Right atrium auricular region (tissue), 2 donors: ENCODE measurements at places on chromosomes 7 and 10. TPM values are rescaled to one million over a fixed set of nuclear protein-coding genes. Genes with fewer than 3 reads are reported as not detected.

DNA sequence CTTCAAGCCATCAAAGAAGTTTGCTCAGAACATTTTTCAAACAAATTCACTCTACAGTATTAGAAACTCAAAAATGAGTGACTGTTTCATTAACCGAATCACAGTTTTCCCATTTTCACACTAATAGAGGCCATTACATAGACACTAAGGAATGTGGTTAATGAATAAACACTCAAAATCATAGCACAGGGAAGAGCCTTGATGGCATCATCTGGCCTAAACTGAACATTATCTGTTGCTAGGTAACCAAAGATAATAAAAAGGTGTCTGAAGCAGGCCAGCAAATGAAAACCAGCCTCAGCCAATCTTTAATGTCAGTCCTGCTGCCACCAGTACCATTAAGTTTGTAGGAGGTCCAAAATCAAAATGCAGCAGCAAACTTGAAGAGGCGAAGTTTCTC lies 492.4 kb upstream of the STEAP1 start:
- H3K4me3 ChIP-seq: no peak overlapping the region
- no peaks in the 10 kb centered on the region for H3K27me3 ChIP-seq
- H3K36me3 ChIP-seq: no peaks in the 10 kb centered on the region
- no peaks in the 10 kb centered on the region for H3K4me1 ChIP-seq

The TACR2 gene
- total RNA-seq: 0.41 TPM

The FKBP6 gene
- total RNA-seq: not detected

DNA sequence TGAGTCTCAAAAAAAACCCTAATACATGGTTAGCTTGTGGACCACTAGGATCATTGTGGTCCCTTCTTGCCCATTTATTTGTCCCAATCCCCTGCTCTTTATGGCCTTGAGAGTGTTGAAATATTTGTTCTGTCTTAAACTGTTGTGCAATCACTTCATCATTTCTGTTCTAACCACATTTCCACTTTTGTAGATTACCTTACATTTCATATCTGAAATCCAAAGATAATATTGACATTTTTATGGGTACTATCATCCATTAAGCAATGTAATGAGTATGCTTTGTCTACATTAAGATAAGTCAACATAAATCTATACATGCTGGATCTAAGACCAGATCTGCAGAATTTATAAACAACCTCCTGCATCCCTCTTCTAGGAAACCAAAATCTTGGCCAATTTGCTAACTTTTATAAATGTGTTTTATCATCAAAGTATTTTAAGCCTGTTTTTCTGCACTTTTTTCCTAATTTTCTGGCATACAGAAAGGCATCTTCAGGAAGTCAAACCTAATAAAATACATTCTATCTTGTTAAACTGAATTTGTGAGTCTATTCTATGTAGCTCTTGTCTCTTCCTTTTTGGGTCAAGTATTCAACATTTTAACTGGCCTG lies 359.4 kb upstream of the CELF2 start:
- no peaks in the 10 kb centered on the region for H3K27me3 ChIP-seq
- DNase-seq: no peak
- H3K27ac ChIP-seq: peak overlapping the region; percentile 15
- H3K36me3 ChIP-seq: no peaks in the 10 kb centered on the region
- H3K4me3 ChIP-seq: no peak overlapping the region

GRCh38 chr7:44883961-44884620 lies 1.2 kb downstream of the PURB start:
- peak overlapping the region; percentile 98 for H3K27ac ChIP-seq
- DNase-seq: no peak
- H3K36me3 ChIP-seq: no peaks in the 10 kb centered on the region
- no peaks in the 10 kb centered on the region for H3K4me1 ChIP-seq

DNA sequence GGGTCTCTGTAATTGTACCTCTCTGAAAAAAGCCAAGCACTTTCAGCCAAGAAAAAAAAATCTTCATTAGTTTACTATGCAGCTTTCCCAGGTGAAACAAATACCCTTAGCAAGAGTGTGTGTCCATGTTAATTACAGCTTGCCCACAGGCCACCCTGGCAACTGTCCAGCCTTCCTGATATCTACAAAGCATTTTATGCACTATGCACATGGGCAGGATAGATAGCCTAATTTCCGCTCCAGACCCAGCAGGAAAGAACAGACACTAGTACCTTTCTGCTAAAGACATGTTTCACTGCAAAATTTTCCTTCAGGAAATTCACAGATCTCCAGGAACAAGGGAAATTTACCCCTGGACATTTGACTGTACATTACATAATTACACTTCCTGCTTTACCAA lies 24.4 kb downstream of the CACNA2D1 start:
- no peak for DNase-seq
- H3K27me3 ChIP-seq: no peaks in the 10 kb centered on the region
- no peak overlapping the region for H3K27ac ChIP-seq
- no peak overlapping the region for H3K4me3 ChIP-seq
- H3K4me1 ChIP-seq: peaks cover 5% of the 10 kb centered on the region

DNA sequence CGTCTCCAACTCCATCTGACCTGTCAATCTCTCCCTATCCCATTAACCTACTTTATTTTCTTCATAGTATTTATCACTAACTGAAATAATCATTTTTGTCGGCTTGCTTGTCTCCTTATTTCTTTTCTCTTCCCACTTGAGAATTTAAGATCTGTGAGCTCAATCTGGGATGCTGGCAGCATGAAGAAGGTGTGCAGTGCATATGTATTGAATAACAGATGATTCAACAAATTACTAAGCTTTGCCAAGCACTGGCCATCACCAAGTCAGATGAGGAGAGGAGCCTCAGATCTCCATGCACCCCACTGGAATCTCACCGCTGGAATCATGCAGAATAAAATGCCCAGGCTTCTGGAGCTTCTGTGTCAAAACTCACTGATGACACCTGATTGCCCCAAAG lies 47.6 kb upstream of the PPP1R3C start:
- no peak overlapping the region for H3K27ac ChIP-seq
- H3K27me3 ChIP-seq: no peaks in the 10 kb centered on the region
- H3K4me1 ChIP-seq: no peaks in the 10 kb centered on the region
- DNase-seq: no peak
- no peak overlapping the region for H3K4me3 ChIP-seq

DNA sequence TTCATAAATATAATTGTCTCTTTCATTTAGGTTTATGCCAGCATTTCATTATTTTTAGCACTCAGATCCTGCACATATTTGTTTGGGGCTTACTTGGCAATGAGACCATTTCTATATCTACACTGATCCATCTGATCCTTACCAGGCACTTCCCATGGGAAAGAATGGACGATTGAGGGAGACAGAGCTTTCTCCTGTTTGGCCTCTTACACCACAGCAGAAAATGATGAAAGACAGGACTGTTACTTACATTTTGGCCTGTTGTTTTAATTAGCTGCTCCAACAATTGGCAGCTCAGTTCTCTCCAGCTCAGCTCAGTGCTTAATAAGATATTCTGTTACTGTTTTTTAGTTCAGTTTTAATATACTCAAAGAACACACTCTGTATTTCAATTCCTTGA lies 77.6 kb upstream of the RSU1 start:
- no peaks in the 10 kb centered on the region for H3K27me3 ChIP-seq
- no peaks in the 10 kb centered on the region for H3K36me3 ChIP-seq
- no peak for DNase-seq
- H3K27ac ChIP-seq: no peak overlapping the region
